T-helper 17 cell (primary cell): ENCODE measurements at places on chromosomes 12 and 14.
A peak's percentile ranks its signal among the peaks of the same experiment; 100 is the strongest.

GRCh38 chr14:67722293-67722692 lies 20.6 kb downstream of the RDH12 start:
- no peak for DNase-seq

DNA sequence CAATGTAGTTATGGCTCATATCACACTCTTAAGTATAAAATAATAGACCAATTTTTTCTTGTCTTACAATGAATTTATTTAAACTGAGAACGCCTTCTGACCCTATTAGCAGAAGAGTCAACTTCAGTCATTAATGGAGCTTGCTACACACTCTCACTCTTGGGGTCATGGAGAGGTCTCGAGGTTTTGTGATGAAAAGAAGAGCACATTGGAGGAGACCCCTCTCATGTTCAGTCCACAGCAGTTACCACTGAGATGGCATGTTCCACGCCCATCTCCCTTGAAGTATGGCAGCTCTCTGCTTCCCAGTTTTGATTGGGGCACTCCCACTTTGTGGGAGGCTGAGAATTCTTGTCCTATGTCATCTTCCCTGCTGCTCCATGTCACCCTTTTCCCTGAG lies 266.4 kb downstream of the RPS29 start:
- DNase-seq = no peak

GRCh38 chr14:22221508-22221907 lies 367.5 kb downstream of the DAD1 start:
- no peak for DNase-seq

GRCh38 chr12:131511803-131512561 lies 198.9 kb upstream of the SFSWAP start:
- no peak for DNase-seq

GRCh38 chr12:51019927-51020326 lies 6.3 kb downstream of the SLC11A2 start:
- DNase-seq = no peak

DNA sequence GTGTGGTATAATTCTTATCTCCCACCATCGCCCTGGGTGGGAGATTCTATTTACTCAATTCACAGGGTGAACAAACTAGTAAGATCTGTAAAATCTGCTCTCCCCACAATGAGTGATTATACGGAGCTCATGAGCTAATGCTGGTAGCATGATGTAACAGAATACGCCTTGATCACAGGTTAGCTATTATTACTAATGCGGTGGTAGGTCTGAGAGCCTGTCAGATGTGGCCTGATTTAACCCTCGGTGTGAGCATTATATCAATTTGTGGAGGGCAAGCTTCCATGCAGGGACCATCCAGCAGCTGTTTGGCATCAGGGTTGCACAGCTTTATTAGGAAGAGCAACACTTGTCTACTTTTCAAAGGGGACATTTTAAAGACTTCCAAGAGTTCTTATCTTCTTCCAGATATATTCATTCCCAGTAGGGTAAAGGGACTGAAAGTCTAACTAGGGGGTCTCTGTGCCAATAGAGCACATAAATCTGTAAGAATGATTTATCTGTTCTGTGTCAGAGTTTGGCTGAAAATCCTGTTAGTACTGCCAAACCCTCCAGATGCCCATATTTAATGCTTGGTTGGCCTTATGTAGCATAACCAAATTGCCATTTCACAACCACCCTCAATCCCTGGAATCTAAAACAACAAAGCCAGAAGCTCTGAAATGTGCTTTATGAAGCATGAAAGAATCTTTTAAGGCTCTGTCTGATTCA lies 18.7 kb downstream of the TSHR start:
- no peak for DNase-seq

- no peak for DNase-seq
Observed at GRCh38 chr12:3727877-3728632, 24.9 kb downstream of the CRACR2A start.

- no peak for DNase-seq
Observed at GRCh38 chr12:27014859-27015729, 910 bp upstream of the TM7SF3 start.

DNA sequence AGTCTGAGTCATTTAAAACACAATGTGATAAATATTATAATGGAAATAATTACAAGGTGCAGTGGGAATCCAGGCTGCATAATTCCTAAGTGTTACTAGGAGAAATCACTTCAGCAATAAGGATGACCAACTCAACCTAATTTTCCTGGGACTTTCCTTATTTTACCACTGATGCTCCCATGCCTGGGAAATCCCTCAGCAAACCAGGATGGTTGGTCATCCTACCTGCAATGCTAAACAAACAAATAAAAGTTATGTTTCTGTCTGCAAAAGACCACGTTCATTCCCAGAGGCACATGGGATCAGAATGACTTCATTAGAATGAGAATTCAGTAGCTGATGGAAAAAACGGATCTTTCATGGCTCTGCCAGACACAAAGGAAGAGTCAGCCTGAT lies 130.8 kb upstream of the RAP1B start:
- DNase-seq = no peak

- DNase-seq = no peak
Observed at GRCh38 chr12:50398931-50399330, 1.8 kb upstream of the LARP4 start.

DNA sequence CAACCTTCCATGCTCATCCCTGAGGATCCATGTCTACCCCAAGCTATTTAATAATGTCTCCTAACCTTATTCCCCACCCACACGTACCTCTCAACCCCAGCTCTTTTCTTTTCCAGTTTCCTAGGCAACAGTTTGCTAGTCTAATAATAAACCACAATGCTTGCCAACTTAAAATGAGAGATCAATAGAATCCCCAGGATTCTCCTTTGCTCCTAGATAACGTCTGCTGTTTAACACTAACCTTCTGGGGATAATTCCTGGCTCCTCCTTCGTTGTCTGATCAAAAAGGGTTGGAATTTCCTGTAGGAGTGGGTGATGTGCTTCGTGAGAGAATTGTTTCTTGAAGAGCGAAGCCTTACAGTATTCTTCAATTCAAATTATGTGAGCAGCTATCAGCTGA lies 42.2 kb upstream of the DBX2 start:
- no peak for DNase-seq

GRCh38 chr14:34461334-34462131 lies 507 bp downstream of the SPTSSA start:
- DNase-seq = peak; percentile 13

DNA sequence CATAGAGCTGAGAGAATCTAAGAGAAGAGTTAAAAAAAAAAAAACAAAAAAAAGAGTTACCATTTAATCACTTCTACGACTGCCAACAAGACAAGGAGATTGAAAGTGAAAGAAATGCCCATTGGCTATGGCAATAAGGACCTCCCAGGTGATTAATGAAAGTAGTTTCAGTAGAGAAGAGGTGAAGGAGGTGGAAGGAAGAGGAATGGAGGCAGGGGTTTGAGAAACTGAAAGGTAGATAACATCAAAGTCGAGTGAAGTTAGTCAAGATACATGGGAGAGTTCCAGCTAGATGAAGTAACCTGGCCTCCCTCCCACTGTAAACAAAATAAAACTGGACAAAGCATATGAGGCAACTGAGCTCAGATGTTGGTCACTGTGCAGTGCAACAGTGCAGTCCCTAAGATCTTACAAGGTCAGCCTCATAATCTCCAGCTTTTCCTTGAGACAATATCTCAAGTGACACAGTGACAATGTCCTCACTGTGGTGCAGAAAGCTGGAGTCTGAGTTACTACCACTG lies 118.0 kb upstream of the CCDC198 start:
- DNase-seq = no peak

DNA sequence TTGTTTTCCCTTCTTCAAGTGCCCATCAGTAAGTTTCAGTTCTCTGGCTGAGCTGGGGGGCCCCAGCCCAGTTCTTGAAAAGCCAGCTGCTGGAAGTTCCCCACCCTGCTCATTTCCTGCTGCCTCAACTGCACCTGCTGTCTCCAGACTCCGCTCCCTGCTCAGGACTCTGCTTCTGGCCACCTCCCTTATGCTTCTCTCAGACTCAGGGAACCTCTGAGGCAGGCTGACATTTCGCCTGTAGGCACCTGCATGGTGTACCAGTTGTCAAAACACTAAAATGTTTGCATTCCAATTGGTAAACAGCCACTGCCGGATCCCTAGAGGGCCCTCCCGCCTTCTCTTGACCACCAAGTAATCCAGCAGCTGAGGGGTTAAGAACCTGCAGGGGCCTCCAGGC lies 136.5 kb upstream of the VRK1 start:
- DNase-seq = no peak

- no peak for DNase-seq
Observed at GRCh38 chr14:94423453-94424056, 29.0 kb downstream of the SERPINA11 start.
